Suppressor macrophage treated with lipopolysaccharide for 4 hours (primary cell): ENCODE measurements at places on chromosomes 6 and 20.
A peak's percentile ranks its signal among the peaks of the same experiment; 100 is the strongest.

DNA sequence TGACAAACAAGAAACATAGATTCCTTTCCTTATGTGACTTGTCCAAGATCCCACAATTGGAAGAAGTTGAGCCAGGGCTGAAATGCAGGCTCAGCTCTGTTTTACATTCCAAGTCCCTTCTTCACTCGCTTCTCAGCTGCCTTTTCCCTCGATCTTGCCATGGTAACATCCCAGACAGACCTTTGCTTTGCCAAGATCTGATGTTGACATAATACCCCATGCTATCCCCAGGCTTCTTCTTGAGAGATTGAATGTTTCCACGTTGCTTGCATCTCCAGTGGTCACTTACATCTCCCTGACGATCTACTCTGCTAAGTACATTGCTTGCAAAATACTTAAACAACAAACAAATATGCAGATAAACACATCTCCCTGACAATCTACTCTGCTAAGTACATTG, 63.5 kb downstream of the TBXT start:
- DNase-seq, result no peak

GRCh38 chr20:40843251-40843650, 154.2 kb upstream of the MAFB start:
- DNase-seq, result no peak

- DNase-seq, result no peak
Observed at GRCh38 chr20:37837924-37838323, 65.0 kb upstream of the VSTM2L start.

- DNase-seq, result peak; percentile 38
Observed at GRCh38 chr6:63802606-63803206, 167.1 kb downstream of the PHF3 start.

- DNase-seq, result no peak
Observed at GRCh38 chr20:821046-821730, 12.3 kb upstream of the FAM110A start.

- no peak for DNase-seq
Observed at GRCh38 chr6:64777941-64778785, 928.9 kb downstream of the EYS start.

DNA sequence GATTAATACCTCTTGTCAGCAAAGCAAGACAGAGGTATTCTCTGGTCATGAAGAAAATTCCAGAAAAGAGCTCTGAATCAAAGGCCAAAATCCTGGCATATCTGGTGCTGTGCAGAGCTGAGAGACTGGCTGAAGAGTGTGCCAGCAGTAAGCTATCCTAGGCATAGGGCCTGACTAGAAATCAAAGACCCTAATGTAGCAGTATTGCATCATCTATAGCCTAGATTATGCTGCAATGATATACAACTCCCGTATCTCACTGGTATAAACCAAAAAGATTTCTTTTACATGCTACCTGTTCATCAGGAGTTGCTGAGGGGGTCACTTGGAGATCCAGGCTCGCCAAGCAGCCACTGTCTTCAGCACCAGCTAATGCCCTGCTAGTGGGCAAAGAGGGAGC, 30.9 kb upstream of the TRIM39 start:
- DNase-seq, result no peak

- no peak for DNase-seq
Observed at GRCh38 chr6:69584913-69585729, 211.7 kb downstream of the LMBRD1 start.

GRCh38 chr6:65004283-65004682, 702.7 kb downstream of the EYS start:
- no peak for DNase-seq

GRCh38 chr6:169556758-169557548, 144.9 kb downstream of the WDR27 start:
- DNase-seq, result no peak

DNA sequence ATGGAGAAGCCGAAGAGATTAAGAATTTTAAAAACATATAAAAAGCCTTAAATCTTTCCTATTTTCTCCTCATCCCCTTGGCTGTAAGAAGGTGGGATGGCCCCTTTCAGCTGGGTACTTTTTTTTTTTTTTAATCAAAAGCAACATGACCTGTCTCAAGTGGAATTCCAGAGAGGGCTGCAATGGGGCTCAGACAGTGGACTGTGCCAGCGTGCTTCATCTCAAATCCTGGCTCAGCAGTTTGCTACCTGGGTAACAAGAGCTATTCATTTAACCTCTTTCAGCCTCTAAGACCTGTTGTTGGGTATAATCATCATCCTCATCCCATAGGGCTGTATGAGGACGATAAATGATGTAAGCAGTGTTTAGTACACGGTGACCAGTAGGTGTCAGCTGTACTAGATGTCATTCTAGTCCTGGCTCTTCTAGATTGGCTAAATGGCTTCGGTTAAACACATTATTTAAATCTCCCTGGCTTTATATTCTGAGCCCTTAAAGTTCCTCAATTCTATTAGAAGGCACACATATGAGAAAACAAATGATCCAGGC, 6.9 kb upstream of the PPP1R3G start:
- no peak for DNase-seq
